ENCODE measurements at places on chromosomes 12 and 14.

DNA sequence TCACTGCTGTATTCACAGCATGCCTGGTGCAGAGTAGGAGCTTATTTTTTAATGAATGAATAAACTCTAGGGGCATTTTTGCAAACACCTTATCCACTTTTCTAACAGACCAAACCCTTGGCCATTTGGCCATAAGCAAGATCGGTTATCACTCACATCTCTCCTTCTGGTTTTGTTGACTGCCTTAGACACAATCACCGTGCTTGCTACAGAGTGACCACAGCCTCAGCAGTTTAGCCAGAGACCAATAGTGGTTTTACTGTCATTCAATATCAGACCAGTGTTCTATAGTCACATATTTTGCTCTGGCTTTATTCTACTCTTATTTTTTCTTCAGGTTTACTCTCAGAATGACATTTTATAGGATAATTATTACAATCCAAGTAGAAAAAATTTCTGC is 2.2 kb downstream of the KLRB1 start:
- DNase-seq, result no peak

GRCh38 chr14:22579236-22579635 is 9.8 kb downstream of the DAD1 start:
- no peak for DNase-seq

- no peak for DNase-seq
Observed at GRCh38 chr12:76471579-76471978, 88.0 kb downstream of the OSBPL8 start.

- DNase-seq, result no peak
Observed at GRCh38 chr14:56806760-56807159, 3.5 kb downstream of the OTX2 start.

GRCh38 chr14:68718023-68718990 is 74.6 kb downstream of the ZFP36L1 start:
- DNase-seq, result no peak

DNA sequence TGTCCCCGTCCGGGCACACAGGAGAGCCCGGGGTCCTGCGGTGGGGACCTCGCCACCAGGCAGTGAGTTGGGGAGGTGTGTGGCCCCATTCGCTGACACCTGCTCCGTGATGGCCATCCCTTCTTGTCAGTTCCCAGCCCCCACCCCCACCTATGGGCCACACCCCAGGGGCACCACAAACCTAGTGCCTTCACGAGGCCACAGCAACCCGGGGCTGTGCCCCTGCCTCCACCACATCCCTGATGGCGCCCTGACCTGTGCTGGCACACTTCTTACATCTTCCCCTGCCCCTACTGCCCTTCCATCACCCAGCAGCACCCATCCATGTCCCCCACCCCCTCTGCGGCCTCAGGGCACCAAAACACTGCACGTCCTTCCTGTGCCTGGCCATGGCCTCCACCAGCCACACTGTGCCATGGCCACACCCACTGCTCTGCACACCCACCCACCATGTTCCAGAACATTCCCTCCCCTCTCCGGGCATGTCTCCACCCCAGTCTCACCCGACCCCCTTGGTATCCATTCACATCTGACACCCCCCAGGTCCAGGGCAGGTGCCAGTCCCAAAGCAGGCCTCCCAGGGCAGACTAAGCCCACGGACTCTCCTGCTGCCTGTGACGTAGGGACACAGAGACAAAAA is 24.4 kb downstream of the JAG2 start:
- no peak for DNase-seq

GRCh38 chr12:50914872-50915484 is 37.4 kb upstream of the HIGD1C start:
- no peak for DNase-seq

DNA sequence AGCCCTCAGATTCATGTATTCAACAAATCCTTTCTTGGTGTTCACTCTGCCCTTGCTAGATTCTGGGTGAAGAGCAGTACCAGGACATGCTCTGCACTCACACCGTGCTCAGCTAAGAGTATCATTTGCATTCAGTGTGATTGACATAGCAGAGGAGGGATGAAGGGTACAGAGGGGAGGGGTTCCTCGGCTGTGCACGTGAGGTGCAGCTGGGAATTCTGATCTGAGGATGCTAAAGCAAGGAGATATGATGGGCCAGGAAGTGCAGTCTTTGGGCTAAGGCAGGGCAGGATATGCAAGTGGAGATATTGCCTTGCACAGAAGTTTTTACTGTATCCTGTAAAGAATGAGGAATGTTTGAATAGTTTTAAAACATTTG is 108.6 kb downstream of the FGD4 start:
- no peak for DNase-seq

DNA sequence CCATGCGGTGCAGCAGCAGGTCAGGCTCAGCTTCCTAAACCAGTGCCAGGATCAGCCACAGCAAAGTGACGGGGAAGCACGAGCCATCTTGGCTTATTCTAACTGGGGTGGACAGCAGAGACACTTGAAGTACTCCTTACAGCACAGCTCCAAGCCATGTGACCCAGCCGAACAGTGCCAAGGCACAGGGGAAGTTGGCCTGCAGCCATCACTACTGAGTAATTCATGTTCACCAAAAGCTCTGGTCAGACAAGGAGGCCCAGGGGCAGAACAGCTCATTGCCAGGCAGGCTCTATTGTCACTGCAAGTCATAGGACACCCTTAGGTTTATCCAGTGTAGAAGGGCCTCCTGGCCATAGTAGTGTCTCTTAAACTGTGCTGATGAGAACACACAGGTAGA is 23.4 kb upstream of the SLC35F4 start:
- DNase-seq, result no peak

GRCh38 chr12:106138633-106139421 is at the start of gene NUAK1:
Gene NUAK1, minus strand, starts transcription at chr12:106138954. Its CDS starts 301 bp downstream, at chr12:106138653.
- DNase-seq, result peak; percentile 84

DNA sequence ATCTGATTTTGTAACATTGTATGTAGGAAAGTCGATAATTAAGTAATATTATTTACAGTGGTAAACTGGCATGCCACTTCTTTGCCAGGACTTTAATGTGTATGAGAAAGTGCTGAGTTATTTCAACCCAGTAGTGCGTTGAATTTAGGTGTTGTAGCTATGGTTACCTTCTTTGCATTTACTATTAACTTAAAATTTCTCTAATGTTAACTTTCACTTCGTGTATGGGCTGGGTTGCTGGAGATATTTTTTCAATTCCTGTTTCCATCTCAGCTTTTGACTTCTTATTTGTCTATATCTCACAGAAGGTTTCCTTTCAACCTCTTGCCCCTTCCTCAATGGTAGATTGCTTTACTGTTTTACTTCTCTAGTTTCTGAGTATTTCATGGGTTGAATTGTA is 1345.6 kb downstream of the FSCB start:
- no peak for DNase-seq

- peak; percentile 21 for DNase-seq
Observed at GRCh38 chr12:102120886-102121285, 903 bp downstream of the PARPBP start.

DNA sequence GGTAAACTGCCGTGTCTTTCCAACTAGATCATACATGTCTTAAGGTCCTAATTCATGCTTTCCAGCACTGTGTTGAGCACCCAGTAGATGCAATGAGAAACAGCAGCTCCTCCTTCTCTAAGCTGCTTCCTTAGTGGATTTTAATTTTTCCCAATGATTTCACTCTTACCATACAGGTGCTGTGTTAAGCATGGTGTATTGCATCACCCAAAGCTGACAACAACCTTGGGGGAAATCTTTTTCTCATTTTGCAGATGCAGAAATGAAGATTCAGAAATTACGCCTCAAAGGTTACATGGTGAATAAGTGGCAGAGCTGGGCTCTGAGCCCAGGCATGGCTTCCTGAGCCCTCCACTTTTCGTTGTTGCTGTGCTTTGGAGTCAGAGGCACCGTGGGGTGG is 75.6 kb downstream of the NEDD1 start:
- no peak for DNase-seq

- DNase-seq, result no peak
Observed at GRCh38 chr14:90132821-90133570, 71.2 kb downstream of the KCNK13 start.

DNA sequence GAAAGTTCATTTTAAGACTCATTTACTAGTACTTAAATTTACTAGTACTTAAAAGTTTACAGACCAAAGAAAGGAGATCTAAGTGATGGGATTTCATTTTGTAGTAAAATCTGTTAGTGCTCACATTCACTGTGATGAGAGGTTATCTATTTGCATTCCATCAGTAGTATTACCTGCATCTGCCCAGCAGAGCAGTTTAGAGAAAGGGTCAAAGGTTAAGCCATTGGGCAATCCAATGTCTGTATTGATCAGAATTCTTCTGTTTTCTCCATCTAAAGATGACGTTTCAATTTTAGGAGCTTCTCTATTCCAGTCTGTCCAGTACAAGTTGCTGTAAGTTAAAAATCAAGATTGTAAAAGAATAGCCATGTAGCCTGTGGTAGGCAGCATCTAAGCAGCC is 18.3 kb downstream of the RTRAF start:
- no peak for DNase-seq

- DNase-seq, result no peak
Observed at GRCh38 chr14:37118673-37119366, 53.6 kb downstream of the SLC25A21 start.

DNA sequence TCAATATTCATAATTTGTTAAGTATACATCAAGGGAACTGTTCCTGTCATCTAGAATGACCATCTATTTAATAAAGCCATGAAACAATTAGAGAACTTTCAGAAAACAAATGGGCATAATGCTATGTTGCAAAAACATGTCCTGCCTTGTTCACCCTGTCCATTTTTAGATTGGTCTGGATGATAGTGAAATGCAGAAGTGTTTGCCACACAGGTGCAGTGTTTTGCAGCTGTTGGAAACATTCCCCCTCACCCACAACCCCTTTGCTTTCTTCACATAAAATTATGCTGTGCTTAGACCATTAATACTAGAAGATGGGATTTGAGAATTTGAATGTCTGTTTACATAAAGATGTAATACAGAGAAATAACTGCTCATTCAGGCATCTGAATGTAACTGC is 36.5 kb downstream of the LEMD3 start:
- DNase-seq, result no peak

GRCh38 chr12:104524034-104524832 is 67.5 kb downstream of the CHST11 start:
- no peak for DNase-seq

GRCh38 chr12:110249105-110249504 is 31.9 kb upstream of the ATP2A2 start:
- no peak for DNase-seq

DNA sequence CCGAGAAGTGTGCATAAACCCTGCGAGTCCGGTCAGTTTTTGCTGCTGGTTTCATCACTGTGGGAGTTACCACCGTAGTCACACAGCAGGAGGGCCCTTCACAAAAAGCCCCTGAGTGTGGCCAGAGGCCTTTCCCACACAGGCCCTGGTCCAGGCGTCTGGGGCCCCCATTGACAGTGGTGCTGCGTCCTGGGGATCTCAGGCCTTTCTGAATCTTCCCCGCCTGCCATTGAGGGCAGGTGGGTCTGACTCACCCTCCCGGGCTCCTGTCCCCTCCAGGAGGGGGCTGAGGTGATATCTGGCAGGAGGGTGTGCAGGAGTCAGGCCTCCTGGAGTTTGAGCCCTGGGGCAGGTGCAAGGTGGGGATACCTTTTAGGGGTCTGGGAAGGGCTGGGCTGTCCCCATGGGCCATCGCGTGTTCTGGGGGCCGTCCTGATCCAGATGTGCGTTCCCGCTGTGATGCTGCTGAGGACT is 358.5 kb downstream of the TMEM121 start:
- no peak for DNase-seq
